Smooth muscle cell of the umbilical artery (primary cell): ENCODE measurements at places on chromosomes 12 and 14. TPM values are rescaled to one million over a fixed set of nuclear protein-coding genes. Genes with fewer than 3 reads are reported as not detected.

The KRT82 gene
- not detected in 2 replicates for total RNA-seq

The KERA gene
- total RNA-seq = not detected in 2 replicates

The KRT79 gene
- total RNA-seq = not detected in 2 replicates

The CPNE6 gene
- total RNA-seq = not detected in 2 replicates
